Esophagus (tissue), 2 donors: ENCODE measurements at places on chromosomes 5 and 9. TPM values are rescaled to one million over a fixed set of nuclear protein-coding genes. Genes with fewer than 3 reads are reported as not detected.

The PCDHB7 gene
- polyA plus RNA-seq = 0.14 TPM

The TRMT10B gene
- polyA plus RNA-seq = 3.8 TPM

The DMAC1 gene
- 11.7 TPM for polyA plus RNA-seq

The SOHLH1 gene
- not detected for polyA plus RNA-seq

The IFNA13 gene
- polyA plus RNA-seq = not detected

The PCDHB6 gene
- 0.09 TPM for polyA plus RNA-seq
